Type B pancreatic cell (in vitro differentiated cells): ENCODE measurements at places on chromosomes 5 and 9. TPM values are rescaled to one million over a fixed set of nuclear protein-coding genes. Genes with fewer than 3 reads are reported as not detected.

Gene IFNA2
- not detected in 2 replicates for total RNA-seq

Gene PHYHD1
- total RNA-seq, result 10.0 and 14.3 TPM in 2 replicates

Gene ELOVL7
- total RNA-seq, result 10.3 and 24.3 TPM in 2 replicates

DNA sequence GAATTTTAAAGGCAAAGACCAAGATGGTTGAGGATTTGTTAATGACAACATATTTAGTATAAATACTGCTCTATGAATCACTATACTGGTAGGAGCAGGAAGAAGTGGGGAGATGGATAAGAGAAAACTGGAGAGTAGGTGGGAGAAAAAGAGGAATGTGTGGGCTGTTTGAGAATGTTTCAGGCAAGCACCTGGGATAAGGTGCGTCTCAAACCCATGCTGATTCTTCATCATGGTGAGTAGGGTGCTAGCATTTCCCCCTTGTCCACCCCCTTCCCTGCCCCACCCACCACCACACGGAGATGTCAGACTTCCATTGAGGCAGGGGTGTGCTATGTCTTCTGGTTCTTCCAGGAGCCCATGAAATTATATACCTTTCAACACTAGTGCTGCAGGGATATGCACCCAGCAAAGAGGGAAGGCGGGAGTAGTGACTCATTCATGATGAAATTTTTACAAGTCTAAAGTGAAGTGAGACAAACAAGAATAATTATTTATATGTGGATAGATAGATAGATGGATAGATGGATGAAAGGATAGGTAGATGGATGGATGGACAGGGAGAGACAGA lies 54.3 kb downstream of the MTX3 start:
- no peak for DNase-seq
- H3K4me3 ChIP-seq, result no peak overlapping the region
- H3K27ac ChIP-seq, result no peak overlapping the region
- no peaks in the 10 kb centered on the region for H3K27me3 ChIP-seq

- no peak overlapping the region for H3K4me3 ChIP-seq
- H3K27ac ChIP-seq, result no peak overlapping the region
These were observed 21.4 kb downstream of the HNRNPH1 start for GRCh38 chr5:179601871-179602625.

GRCh38 chr5:110625376-110625999 lies 101.0 kb downstream of the TMEM232 start:
- no peaks in the 10 kb centered on the region for H3K36me3 ChIP-seq
- no peak overlapping the region for H3K27ac ChIP-seq
- no peaks in the 10 kb centered on the region for H3K27me3 ChIP-seq
- no peak for DNase-seq
- no peaks in the 10 kb centered on the region for H3K4me1 ChIP-seq
- no peak overlapping the region for H3K4me3 ChIP-seq

DNA sequence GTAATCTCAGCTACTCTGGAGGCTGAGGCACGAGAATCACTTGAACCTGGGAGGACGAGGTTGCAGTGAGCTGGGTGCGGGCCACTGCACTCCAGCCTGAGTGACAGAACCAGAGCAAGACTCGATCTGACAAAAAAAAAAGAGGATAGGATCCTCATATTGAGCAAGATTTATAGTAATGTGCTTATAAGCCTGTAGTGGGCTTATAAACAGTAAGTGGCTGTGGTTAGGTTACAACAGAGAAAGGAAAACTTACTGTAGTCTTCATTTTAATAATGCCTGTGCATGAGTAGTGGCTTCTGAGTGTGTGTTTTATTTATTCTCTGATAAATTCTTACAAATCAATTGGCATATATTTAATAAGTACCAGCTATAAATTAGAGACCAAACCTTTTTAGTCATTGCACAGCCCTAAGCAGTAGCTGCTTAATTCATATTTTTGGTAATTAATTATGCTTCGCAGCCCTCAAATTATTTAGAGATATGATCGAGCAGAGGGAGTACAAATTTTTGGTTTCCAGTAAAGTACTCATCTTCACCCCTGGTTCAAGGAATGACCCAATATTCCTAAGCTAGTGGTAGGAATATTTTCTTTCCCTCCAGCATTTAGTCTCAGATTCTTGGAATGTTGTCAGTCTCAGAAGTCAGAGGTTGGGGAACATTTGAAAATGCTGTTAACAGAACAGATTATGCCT lies 73.8 kb upstream of the KLF9 start:
- H3K4me1 ChIP-seq, result peaks cover 22% of the 10 kb centered on the region
- H3K27me3 ChIP-seq, result no peaks in the 10 kb centered on the region
- no peak overlapping the region for H3K27ac ChIP-seq
- no peak for DNase-seq

GRCh38 chr5:89283728-89284493 lies 400.9 kb upstream of the MEF2C start:
- no peak overlapping the region for H3K27ac ChIP-seq
- no peaks in the 10 kb centered on the region for H3K27me3 ChIP-seq
- peaks cover 22% of the 10 kb centered on the region for H3K4me1 ChIP-seq
- H3K4me3 ChIP-seq, result no peak overlapping the region
- H3K36me3 ChIP-seq, result no peaks in the 10 kb centered on the region

DNA sequence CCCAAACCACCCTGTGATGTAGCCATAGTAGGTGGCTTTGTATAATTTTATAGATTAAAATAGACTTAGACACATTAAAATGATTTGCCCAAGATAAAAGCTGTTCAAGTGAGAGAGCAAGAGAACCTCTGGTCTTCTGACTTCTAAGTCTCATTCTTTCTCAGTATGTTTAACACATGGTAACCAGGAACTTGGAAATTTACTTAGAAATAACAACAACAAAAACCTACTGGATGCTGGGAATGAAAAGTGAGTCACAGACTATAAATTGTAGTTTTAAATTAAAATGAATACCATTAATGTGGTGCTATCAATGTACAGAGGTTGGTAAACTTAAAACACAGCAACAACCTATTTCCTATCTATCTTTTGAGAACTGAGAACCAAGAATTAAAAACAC lies 30.4 kb downstream of the HMGCR start:
- H3K27ac ChIP-seq, result no peak overlapping the region
- no peak for DNase-seq
- H3K4me1 ChIP-seq, result peaks cover 8% of the 10 kb centered on the region
- H3K27me3 ChIP-seq, result no peaks in the 10 kb centered on the region
